ENCODE measurements at places on chromosomes 11 and 22. TPM values are rescaled to one million over a fixed set of nuclear protein-coding genes. Genes with fewer than 3 reads are reported as not detected.
A peak's percentile ranks its signal among the peaks of the same experiment; 100 is the strongest.

Gene KCNJ5
- total RNA-seq = 0.53 TPM

Gene TIGD3
- total RNA-seq = not detected

DNA sequence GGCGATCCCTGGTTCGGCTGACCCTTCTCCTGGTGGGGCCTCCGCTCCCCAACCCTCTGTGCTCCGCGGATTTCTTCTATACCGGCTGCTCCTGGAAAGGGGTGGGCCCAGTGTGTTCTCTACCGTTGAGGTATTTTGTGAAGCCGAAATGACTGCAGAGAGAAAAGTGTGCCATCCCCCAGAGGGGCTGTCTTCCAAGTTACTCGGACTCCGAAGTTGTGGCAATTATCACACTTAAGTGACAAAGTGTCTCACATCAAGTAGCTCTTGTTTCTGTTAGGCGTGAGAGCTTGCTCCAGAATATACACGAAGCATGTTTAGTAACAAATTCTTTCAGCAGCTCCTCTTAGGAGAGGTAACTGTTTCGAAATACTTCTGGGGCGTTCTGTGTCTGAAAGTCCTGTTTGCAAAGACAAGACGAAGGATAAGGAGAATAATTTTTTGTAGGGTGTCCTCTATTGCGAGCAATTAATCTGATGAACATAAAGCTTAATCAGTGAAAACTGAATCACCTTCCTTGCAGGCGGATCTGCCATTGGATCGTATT, 434 bp downstream of the XPNPEP3 start:
- peaks cover 11% of the 10 kb centered on the region for H3K36me3 ChIP-seq
- peak overlapping the region; percentile 87 for H3K27ac ChIP-seq
- peaks cover 29% of the 10 kb centered on the region for H3K4me1 ChIP-seq
- no peak for DNase-seq
- H3K27me3 ChIP-seq = no peaks in the 10 kb centered on the region
- peak overlapping the region; percentile 73 for H3K4me3 ChIP-seq

DNA sequence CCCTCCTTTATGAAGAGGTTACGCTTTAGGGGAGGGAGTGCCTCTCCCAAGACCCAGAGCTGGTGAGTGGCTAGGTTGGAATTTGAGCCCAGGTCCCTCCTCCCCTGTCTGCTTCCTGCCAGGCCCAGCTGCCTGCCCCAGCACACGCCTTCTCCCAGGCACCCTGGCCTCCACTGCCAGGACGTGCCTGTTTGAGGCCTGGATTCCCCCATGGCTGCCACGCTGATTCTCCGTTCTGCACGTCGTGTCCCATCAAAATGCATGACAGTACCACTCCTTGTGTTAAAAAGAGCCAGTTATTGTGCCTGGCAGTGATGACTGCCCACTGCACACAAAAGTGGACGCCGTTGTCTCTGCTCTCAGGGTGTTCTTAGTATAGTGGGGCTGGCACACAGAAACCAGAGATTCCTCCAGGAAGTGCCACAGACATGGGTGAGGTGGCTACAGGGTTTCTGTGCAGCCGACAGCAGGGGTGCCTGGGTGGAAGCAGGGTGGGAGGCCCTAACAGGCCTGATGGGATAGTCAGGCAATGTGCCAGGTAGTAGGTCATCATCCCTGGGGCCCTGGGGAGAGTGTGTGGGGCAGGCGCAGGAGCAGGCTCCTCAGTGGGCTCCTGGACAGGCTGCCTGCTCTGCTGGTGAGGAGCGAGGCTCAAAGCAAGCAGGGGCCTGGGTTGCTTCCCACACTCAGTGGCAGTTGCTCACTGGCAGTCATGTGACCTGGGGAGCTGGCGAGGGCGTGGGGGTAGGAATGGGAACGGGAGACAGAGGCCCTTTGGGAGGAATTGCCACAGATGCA, 24.2 kb downstream of the MED15 start:
- peaks cover 10% of the 10 kb centered on the region for H3K36me3 ChIP-seq
- H3K27me3 ChIP-seq = no peaks in the 10 kb centered on the region
- DNase-seq = peak; percentile 85
- H3K4me1 ChIP-seq = peaks cover 44% of the 10 kb centered on the region
- H3K27ac ChIP-seq = peak overlapping the region; percentile 94

- H3K4me3 ChIP-seq = no peak overlapping the region
- peaks cover 47% of the 10 kb centered on the region for H3K36me3 ChIP-seq
- H3K4me1 ChIP-seq = no peaks in the 10 kb centered on the region
- no peak for DNase-seq
These were observed 17.4 kb downstream of the NPAT start for GRCh38 chr11:108204929-108205499.
